ENCODE measurements at places on chromosomes 6 and 20.

DNA sequence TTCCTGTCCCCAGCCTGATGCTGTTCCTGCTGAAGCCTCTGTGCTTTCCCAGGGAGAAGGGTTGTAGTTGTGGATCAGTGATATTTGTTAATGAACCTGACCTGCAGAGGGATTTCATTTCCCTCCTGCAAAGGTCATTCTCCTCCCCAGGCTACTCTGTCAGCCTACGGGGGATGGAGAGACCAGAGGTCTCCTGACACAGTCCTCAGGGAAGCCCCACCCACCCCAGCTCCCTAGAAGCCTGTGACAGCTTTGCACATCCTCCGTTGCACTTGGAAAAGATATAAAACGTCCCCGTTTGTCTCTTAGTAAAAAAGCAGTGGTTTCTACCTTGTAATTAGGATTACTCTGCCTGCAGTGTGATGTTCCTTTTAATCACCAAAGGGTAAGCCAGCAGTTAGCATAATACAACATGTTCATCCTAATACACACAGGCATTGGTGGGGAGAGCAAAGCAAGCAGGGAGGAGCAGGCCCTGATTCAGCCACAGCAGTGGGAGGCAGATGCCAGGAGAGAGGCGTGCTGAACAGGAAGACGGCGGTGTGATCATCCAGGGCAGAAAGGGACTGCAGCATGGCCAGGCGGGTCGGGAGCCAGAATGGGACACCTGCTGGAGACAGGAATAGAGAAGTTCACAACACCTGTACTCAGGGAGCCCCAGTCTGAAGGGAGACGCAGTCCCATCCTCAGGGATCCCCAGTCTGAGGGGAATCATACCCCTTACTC is 293.5 kb downstream of the LRFN2 start:
- DNase-seq = no peak

DNA sequence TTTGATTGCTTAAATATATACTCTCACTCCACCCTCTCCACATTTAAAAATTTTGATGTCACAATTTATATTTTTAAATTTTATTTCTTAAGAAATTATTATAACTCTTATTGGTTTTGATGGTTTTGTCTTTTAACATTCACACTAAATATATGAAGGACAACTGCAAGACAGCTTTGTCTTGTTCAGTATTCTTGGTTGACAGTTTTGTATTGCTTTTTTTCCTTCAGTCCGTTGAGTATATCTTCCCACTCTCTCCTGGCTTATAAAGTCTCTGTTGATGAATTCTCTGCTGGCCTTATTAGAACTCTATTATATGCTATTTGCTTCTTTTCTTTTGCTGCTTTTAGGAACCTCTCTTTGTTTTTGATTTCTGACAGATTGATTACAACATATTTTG is 392.2 kb downstream of the C6orf118 start:
- no peak for DNase-seq

DNA sequence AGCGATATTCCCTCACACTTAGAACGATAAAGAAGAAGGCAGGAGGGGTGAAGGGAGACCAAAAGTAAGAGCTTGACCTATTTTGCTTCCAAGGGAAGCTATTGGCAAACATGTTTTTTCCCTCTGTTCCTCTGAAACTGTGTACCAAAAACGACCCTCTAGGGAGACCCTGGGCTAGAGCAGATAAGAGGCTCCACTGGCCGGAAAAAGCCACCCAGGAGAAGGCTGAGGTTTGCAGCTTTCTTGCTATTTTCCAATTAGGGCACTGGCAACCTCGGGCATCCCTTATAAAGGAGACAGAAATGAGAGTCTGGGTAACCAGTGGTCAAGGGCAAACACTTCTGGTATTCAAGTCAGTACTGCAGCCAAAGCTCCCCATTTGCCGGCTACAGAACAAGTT is 168.0 kb downstream of the KIF16B start:
- DNase-seq = no peak

DNA sequence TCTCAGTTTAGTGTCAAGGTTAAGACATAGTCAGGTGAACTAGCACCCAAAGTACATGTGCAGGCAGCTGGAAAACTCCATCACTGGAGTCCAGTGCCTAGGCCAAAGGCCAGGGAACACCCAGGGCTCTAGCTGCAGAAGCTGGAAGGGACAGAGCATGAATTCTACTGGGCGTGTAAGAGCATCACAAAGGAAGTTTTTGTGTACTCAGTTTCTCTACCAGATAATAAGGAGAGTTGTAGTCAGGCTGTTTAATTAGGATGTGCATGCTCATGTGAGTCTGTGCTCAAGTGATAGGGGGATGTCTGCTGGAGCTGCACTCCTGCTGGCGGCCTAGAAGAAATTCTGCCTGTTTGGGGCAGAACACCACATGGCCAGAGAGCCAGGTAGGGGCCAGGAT is 8.1 kb downstream of the L3MBTL1 start:
- no peak for DNase-seq

DNA sequence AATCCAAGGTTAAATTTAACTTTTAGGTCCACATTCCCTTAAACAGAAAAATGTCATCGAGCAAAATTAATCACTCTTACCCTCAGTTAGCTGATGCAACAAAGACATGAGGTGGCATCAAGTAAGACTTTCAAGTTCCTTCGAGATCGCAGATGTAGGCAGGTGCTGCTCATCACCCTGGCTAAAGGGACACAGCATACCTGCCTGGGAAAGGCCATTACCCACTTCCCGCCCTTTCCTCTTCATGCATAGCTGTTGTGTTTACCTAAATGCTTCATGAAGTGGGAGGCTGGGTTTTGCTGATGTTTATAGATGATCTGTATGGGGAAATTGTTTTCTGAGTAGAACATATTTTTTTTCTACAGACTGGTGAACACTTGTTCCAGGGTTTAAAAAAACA is 67.7 kb downstream of the GFRA4 start:
- no peak for DNase-seq

DNA sequence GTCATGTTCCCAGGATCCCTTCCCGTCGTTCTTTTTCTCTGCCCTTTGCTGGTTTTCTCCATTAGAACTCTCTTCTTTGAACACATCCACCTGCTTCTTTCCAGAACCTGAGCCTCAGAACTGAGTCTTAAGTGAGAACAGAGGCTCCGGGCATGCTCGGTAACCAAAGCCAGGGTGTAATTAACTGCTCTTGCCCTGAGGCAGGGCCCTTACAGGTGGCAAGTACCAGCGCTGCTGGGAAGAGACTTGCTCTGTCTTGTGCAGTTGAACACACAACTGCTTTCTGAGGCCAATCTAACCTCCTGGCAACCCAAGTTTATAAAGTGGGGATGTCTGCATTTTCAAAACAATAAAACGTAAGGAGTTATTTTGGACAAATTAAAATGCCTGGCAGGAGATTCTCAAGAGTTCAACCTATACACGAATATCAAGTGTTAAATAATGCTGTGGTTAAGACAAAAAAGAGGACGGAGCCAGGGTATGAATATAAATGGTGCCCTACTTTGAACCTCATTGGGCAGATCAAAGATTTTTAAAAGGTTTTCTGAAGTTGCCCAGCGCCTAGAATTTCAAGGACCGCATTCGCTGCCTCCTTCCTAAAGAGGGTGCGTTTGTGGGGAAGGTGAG is 12.4 kb upstream of the DEK start:
- no peak for DNase-seq

DNA sequence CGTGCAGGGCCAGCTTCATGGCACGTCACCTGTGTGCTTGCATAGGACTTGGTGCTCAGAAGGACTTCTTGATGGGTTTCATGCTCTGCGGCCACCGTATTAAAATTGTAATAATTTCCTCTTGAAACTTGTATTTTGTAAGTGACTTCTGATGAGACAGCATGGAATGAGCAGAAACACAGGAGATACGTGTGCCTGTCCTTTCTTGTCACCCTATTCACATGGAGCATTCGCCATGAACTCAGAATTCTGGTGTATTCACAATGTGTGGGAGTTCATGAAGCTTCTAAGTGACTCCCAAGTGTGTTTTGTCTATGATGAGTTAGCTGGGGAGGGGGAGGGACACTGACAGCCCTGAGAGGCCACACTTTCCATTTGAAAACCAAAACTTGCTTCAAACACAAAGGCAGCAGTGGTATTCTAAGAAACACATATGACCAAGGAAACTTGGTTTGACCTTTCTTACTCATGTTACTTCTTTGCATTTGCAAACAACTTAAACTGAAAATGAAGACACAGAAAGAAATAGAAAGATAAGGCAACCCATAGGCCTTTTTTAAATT is 92.1 kb upstream of the NEDD9 start:
- peak; percentile 67 for DNase-seq

GRCh38 chr6:154394571-154394970 is 38.0 kb upstream of the IPCEF1 start:
- DNase-seq = no peak

DNA sequence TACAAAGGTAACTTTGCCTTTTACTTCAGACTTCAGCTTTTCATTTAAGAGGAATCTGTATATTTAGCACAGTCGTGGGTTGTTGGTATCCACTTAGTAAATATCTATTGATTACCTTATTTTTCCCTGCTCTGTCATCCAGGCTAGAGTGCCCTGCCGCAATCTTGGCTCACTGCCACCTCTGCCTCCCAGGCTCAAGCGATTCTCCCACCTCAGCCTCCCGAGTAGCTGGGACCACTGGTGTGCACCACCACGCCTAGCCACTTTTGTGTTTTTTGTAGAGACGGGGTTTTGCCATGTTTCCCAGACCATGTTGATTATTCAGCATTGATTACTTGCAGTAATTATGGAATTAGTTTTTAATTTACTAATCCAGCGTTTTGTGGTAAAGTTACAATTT is 41.3 kb downstream of the MACROD2 start:
- no peak for DNase-seq

GRCh38 chr20:17470973-17471372 is 60.2 kb downstream of the BFSP1 start:
- DNase-seq = no peak

- DNase-seq = no peak
These were observed 18.0 kb downstream of the MTHFD1L start for GRCh38 chr6:150883521-150883920.

DNA sequence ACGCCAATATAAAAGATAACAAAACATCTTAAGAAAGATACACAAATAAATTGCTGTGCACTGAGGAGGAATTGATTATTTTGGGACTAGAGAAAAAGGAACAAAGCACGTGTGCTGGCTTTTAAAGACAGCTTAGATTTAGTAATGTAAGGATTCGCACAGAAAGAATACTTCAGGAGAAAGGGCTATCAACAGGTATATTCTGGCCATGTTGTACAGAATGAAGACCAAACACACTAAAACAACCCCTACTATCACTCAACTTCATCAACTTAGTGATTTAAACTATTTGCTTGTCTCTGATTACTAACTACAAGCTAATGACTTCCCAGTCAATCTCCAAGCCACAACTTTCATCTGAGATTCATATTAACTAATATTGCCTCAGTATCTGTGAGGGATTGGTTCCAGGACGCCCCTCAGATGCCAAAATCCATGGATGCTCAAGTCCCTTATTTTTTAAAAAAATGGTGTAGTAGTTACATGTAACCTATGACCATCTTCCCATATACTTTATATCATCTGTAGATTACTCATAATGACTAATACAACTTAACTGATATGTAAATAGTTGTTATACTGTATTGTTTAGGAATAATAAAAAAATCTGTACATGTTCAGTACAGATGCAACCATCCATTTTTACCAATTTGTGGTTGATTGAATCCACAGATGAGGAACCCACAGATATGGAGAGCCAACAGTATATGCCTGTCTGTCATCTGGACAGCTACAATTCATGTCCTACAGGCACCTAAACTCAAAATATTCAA is 4.5 kb downstream of the DEK start:
- no peak for DNase-seq

Measured in stimulated activated CD4-positive, alpha-beta T cell treated with anti-CD3 and anti-CD28 coated beads, Interleukin-2, amount 100 ng/mL, for 24 hours (primary cell).